ENCODE measurements at places on chromosomes 4 and X. TPM values are rescaled to one million over a fixed set of nuclear protein-coding genes. Genes with fewer than 3 reads are reported as not detected.
A peak's percentile ranks its signal among the peaks of the same experiment; 100 is the strongest.

DNA sequence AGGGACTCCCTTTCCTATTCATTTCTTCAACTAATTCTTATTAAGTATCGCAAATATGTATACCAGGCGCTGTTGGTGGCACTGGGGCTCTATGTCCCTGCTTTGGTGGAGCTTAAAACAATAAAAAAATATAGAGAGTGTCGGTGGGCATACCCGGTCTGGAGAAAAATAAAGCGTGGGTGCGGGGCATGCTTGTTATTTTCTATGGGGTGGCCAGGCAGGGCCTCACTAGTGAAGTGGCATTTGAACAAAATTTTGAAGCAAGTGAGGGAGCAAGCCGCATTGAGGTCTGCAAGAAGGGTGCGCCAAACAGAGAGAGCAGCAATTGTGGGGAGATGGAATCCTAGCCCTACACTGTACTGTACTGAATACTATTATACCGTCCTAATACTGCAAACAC is 565 bp upstream of the IDS start:
- no peak for DNase-seq

KCND1 gene
- total RNA-seq = 0.61 TPM

GRCh38 chr4:13970349-13970748 is 342.8 kb upstream of the BOD1L1 start:
- no peak for DNase-seq

DNA sequence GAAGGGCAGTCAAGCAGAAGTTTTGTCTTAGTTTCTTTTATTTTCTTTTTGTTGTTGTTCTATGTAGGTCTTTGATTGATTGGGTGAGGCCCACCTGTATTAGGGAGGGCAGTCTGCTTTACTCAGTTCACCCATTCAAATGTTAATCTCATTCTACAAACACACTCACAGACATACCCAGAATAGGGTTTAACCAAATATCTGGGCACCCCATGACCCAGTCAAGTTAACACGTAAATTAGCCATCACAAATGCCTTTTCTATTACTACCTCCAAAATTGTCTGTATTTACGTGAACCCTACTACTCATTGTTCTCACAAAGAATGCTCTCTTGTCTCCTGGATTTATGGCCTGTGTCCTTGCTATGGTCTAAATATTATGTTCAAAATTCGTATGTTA is 339.7 kb downstream of the ANK2 start:
- DNase-seq = no peak

RAI2 gene
- total RNA-seq = 20.0 TPM

GRCh38 chr4:6999172-7000086 is 43.7 kb upstream of the TADA2B start:
- DNase-seq = no peak

- no peak for DNase-seq
These were observed 897.3 kb upstream of the TENM3 start for GRCh38 chr4:181345931-181346330.

DNA sequence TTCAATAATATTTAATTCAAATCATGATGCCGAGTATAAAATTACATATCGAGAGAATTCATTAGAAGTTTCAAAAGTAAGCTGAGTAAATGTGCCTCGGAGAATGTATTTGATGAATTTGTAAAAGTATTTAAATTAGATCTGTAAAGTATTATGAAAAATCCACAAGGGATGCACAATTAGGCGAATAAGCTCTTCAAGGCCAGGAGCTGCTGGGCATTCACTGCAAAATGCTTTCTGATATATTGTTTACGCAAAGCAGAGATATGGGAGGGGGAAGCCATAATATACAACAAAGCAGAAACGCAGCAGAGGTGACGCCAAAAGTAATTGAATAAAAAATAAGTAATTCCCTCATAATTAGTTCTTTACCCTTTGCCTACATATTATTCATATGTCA is 1121.5 kb upstream of the TENM3 start:
- no peak for DNase-seq

RBM47 gene
- 187 TPM for total RNA-seq

DNA sequence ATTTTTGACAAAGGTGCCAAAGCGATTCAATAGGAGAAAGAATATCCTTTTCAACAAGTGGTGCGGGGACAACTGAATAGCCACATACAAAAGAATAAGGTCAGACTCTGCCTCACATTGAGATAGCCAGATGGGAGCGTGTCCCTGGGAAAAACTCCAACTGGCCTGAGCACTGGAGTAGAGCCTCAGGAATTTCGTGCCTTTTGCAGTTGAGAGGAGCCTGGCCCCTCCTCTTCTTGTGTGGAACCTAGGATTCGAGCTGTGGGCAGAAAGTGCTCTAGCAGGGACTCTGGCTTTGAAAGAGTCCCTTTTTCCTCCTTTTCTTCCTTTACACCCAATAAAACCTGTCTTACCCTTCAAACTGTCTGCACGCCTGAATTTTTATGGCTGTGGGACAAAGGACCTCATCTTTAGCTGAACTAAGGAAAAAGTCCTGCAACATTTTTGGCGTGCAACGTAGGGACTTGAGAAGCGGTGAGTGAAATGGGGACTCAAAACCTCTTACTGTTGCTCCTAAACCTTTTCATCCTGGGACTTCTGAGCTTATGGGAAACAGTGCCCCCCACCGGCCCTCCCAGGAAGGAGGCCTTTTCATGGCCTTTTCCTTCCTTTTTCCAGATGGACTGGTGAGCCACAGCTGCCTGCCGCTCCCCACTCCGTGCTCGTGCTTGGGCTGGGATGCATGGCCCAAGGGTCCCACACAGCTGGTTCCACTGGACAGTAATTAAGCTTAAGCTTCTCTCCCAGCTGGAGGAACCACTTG is 68.6 kb downstream of the BMP15 start:
- DNase-seq = no peak

DNA sequence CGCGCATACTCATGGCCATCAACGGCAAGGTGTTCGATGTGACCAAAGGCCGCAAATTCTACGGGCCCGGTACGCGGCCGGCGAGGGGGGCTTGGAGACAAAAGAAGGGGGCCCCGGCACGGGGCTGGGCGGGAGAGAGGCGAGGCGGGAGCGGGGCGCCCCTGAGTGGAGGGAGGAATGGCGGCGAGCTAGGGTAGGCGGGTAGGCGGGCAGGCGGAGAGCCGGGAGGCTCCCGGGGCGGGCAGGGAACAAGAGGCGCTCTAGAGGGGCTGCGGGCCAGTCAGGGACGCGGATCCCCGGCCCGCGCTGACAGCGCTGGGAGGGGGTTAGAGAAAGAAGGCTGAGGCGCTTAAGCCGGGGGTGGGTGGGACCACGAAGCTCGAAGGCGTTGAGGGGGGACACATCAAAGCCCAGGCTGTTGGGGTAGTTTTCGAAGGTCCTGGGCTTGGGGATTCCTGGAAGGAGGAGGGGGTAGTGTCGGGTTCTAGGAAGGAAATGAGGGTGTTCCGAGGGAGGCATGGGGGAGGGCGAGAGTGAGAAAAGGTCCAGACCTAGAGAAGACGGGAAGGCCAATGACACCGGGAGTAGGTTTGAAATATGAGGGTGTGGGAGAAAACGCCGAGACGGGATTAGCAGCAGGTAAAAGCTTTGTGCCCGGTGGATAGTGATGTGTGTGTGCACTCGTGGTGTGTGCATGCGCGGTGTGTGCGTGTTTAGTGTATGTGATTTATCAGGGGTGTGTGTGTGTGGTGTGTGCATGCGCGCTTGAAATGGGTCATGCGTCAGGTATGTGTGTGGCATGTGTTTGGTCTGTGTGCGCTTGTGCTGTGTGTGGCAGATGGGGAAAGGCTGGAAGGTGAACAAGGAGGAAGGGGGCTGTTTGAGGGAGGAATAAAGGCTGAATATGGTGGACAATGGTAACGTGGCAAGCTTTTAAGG is 807 bp downstream of the PGRMC1 start:
- DNase-seq = peak; percentile 30

DNA sequence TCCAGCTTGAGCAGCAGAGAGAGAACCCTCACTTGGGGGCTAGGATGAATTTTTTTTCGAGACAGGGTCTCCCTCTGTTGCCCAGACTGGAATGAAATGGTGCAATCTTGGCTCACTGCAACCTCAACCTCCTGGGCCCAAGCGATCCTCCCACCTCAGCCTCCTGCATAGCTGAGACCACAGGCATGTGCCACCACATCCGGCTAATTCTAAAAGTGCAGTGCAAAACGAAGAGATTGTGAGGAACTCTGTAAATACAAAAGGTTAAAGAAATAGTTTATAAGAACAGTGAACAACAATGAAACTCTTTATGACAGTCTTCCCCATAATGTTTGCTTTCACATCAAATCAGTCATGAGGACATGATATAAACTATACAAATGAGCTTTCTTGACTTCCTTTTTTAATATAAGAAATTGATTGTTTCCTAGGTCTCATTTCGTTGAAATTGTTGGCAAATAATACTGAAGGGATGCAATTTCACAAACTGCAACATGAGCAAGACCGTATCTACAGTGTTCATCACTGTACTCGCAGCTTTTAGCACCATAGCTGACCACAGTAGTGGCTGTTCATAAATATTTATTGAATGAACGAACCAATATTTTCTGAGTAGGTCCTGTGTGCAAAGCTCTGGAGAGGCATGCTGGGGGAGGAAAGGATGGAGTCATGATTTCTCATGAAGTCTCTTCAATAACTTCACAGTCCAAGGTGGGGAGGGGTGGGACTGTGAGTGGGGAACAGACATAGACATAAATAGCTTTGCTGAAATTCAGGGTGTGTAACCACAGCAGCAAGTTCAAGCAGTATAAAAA is 116.1 kb downstream of the SHROOM3 start:
- DNase-seq = no peak

SSX2 gene
- not detected for total RNA-seq

PABPC1L2B gene
- total RNA-seq = not detected

PRIMPOL gene
- 13.9 TPM for total RNA-seq

RAB33A gene
- total RNA-seq = 0.59 TPM

VSIG1 gene
- not detected for total RNA-seq

RTL3 gene
- not detected for total RNA-seq

RGN gene
- 51.3 TPM for total RNA-seq

CT45A5 gene
- total RNA-seq = not detected

BEX1 gene
- not detected for total RNA-seq

MAGEB1 gene
- not detected for total RNA-seq

GRCh38 chr4:54861201-54861600 is 203.4 kb downstream of the KIT start:
- DNase-seq = no peak

- DNase-seq = no peak
These were observed 61.4 kb downstream of the AGA start for GRCh38 chr4:177380730-177381287.

GRCh38 chr4:24070117-24070516 is 180.3 kb upstream of the PPARGC1A start:
- DNase-seq = no peak

HTATSF1 gene
- total RNA-seq = 22.8 TPM

DNA sequence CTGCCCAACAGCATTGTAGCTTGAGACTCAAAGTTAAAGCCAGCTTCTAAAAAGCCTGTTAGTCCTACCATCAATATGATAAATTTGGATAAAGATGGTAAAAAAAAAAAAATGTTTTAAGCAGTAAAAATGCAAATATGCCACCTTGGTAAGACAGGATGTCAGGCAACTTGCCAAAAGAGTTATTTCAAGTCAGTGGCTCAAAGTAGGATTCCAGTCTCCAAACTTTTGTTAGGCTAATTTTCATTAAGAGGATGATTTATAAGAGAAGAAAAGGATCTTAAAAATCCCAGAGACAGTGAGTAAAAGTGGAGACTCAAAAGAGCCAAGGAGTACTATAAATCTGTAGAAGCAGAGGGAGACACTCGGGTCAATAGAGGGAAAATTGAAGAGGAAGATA is 47.5 kb downstream of the GASK1B start:
- no peak for DNase-seq

- DNase-seq = no peak
These were observed 19.3 kb upstream of the RPL34 start for GRCh38 chr4:108601106-108601505.

BTK gene
- total RNA-seq = 23.0 TPM

TAF7L gene
- total RNA-seq = not detected

SLITRK4 gene
- 0.49 TPM for total RNA-seq

FAM9C gene
- total RNA-seq = not detected

DNA sequence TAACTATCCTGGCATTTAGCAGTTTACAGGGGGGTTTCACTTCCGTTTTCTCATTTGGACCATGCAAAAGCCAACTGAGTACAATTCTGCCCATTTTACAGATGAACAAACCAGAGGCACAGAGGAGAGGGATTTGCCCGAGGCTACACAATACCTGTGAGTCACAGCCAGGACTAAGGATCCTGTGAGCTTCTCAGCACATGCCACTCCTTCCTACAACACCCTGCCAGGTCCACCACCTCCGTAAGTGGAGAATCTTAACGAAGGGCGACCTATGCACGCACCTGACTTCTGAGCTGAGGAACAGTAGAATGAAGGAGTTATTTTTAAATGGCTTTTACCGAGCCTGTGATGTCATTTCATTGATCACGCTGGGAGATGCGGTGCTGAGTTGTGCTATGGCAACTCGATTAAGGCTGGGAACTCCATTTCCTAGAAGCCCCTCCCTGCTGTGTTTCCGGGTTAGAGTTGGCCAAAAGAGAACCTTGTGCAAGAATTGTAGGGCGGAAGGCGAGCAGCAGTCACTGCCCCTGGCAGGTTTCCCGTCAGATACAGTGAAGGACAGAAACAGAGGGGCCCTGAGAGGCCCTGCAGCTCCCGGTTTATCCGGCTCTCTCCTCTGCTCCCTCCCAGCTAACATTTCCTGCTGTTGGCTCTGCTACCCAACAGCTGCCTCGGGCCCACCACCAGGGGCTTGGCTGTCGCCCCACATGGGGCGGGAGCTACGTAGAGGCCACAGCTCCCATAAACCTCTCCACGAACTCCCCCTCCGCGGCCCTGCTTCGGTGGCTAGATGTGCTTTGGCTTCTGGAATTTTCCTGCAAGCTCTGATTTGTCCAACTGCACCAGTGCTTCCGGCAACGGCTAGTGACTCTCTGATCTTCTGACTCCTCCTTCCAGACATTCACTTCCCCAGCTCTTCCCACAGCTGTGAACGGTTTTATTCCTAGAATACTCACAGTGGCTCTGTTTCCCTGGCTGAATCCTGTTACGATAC is 75.1 kb upstream of the USP9X start:
- peak; percentile 84 for DNase-seq

GRCh38 chr4:110610940-110611831 is 11.7 kb downstream of the PITX2 start:
- no peak for DNase-seq

- DNase-seq = no peak
These were observed 137.4 kb upstream of the GUCY1A1 start for GRCh38 chr4:155529272-155529671.
